CD4-positive, alpha-beta T cell treated with Interleukin-21 for 1 hour (primary cell): ENCODE measurements at places on chromosomes 16 and 17.

DNA sequence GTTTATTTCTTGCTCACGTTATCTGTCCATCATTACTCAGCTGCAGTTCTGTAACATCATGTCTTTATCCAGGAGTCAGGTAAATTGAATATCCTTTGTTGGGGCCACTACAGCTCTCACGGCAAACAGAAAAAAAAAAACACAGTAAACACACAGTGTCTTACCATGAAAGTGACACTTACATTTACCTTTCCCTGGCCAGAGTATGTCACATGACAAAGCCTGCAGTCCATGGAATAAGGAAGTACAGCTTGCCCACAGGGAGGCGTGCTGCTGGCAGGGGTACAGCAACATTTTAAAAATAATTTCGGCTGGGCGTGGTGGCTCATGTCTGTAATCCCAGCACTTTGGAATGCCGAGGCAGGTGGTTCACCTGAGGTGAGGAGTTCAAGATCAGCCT is 85.7 kb upstream of the HS3ST4 start:
- no peak for DNase-seq

DNA sequence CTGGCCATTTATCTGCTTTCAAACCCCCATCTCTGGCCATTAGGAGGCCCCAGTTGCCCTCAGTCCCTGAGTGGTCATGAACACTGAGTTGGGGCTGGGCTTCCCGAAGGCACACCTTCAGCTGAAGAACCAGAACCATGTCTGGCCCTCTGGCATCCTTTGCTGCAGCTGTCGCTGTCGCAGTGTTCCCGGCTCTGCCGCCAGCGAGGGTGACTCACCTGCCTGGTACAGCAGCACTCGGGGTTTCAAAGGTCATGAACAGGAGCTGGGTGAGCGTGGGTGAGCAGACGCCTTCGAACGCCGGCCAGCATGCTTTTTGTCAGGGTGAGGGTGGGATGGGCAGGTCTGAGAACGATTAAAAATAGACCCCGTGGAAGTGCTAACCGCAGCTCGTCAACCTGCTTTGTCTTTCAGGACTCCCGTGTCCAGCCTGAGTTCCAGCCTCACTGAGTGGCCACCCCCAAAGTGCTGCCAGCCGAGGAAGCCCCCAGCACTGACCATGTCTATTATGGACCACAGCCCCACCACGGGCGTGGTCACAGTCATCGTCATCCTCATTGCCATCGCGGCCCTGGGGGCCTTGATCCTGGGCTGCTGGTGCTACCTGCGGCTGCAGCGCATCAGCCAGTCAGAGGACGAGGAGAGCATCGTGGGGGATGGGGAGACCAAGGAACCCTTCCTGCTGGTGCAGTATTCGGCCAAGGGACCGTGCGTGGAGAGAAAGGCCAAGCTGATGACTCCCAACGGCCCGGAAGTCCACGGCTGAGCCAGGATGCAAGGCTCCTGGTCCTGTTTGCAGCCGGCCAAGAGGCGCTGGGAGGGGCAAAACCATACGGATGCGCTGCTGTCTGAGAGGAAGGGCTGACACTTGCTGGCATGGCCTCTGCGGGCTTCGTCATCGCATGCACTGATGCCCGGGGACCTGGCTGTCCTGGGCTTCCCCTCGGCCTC is 7.6 kb downstream of the SNN start:
- DNase-seq: no peak

DNA sequence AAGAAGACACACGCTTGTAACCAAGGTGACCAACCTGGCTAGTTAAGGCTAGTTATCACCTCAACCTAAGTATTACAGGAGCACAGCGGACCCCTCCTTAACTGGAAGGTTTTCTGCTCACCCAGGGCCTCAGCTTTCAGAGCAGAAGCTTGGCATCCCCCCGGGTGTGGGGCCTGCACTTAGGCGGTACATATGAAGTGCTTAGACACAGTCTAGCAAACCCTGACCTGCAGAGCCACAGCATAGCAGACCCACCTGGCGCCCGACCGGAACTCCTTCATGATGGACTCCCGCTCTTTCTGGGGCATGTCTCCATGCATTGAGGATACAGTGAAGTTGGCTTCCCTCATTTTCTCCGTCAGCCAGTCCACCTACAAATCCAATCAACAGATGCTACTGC is 9.8 kb downstream of the EIF4A3 start:
- no peak for DNase-seq

GRCh38 chr17:17393976-17394375 is 82.8 kb upstream of the MED9 start:
- no peak for DNase-seq

- DNase-seq: no peak
These were observed 46.9 kb downstream of the RMI2 start for GRCh38 chr16:11392041-11392581.
